Effector memory CD8-positive, alpha-beta T cell (primary cell): ENCODE measurements at places on chromosomes 12 and 14.

- no peak for DNase-seq
Observed at GRCh38 chr14:30648471-30648870, 26.4 kb downstream of the SCFD1 start.

- DNase-seq = no peak
Observed at GRCh38 chr12:45034861-45035265, 16.0 kb downstream of the DBX2 start.

GRCh38 chr12:47023953-47024352, 55.5 kb upstream of the PCED1B start:
- DNase-seq = no peak

- no peak for DNase-seq
Observed at GRCh38 chr14:68797121-68797670, 4.3 kb upstream of the ZFP36L1 start.

GRCh38 chr14:103855734-103856095, 8.3 kb upstream of the PPP1R13B start:
- DNase-seq = no peak

DNA sequence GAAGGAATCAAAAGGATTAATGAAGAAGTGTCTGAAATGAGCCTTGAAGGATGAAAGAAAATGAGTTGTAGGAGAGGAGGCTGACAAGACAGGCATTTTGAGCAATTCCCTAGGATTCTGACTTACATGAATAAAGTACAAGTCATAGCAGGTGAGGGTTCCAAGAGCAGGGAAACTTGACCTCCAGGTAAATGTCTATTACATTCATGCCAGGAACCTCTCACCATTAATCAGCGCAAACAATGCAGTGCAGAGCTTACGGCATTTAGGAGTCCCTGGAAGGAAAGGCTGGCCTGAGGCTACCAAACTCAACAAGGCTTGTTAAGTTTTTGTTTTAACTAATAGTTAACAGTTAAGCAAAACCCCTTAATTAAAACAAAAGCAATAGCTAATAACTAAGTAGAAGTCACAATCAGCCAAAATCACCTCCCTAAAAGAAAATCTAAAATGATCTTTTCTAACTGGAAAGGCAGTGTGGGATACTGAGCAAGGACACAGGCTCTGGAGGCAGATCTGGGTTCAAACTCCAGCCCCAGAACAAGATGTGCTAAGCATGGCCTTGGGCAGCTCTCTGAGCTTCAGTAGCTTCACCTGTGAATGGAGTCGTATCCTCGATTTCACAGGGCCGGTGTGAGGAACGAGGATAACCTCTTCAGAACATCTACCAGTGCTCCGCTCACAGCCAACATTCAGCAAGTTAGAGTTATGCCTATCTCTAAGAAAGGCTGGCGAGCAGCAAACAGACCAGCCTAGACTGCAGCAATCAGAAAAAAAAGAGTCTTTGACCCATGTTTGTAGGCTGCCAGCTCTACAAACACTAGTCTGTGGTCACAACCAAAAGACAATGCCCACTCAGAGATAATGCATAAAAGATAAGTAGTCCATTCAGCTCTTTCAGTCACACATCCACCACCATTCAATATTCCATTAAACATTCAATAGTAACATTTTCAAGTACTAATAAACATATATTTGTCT, 16.9 kb downstream of the PPTC7 start:
- DNase-seq = no peak

DNA sequence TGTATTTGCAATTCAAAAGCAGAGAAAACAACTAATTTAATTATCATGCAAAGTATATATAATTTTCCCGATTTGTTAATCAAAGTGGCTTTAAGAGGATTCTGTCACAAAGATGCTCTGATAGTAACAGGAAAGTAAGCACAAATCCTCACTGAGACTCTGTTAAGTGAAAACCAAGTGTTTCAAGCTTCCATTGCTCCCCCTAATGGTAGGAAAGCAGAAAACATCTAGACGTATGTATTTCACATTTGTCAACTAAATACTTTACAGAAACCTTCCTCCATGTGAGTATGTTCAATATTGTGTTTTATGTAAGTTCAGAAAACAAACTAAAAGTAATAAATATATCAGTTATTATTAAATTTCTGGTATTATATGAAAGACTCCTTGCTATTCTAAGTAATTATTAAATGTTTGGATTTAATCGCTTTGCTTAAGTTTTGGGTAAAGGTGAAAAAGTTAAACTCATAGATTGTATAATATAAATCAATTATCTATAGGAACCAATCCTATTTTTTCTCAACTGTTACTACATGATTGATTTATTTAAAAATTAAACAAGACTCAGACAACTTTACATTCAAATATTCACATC, 1.5 kb upstream of the NTS start:
- DNase-seq = no peak

DNA sequence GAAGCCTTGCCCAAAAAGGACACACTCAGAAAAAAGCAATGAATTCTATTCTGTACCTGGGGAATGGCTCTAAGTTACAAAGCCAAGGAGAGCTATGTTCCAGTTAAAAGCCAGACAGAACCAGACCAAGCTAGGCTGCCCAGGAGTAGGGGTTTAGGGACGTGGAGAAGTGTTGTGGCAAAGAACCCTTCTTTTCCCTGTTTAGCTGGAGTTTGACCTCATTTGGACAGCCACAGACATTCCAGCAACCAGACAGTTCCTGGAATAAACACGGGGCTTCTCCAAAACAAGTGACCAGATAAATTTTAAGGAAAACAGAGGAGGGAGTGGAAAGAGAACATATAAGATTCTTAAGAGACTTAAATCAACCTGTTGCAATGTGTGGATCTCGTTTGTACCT, 62.3 kb downstream of the GCH1 start:
- no peak for DNase-seq

DNA sequence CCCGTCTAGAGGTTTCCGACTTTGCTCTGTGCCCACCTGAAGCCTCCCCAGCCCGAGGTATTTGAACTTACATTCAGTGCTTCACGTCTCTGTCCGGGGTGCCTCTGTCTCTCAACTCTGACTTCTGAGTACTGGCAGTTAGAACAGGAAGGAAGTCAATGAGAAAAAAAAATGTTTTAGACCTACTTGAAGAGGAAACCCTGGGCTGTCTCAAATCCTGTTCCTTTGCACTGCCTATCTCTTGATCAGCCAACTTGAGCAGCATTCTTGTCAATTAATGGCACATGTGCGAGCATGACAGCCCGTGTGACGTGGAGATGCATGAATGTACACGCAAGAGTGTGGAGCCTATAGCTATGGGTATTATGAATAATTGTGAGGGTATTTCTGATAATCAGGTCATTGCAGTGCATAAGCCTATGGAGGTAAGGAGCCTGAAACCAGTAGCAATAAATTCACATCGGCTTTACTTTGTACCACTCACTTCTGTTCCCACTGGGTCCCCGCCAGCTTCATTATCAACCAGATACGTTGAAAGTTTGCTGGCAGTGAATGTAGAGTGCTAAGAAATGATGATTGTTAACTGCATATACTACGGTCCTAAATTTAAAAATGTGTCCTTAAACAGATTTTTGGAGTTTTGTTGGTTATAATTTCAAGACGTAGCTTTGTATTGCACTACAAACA, at the start of gene ARHGDIB:
Gene ARHGDIB (minus strand): TSS at position 136 of the 687 bp plus-strand sequence. CDS start 10,889 bp downstream, outside the sequence.
- peak; percentile 81 for DNase-seq

DNA sequence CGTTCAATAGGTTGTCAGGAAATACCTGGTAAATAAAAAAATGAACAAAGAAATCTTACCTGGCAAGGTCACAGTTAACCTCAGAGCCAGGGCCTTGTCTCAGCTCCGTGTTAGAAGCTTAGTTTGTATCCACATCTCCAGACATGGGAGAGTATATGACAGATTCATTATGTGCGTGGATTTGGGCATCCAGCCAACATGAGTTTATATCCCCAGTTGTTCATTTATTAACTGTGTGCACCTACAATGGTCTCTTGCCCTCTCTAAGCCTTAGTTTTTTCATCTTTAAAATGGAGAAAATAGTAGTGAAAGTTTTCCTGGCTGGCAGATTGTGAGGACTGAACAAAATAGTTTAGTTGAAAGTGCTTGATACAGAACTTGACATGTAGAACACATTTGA, 437.8 kb downstream of the NPAS3 start:
- no peak for DNase-seq

GRCh38 chr12:480831-481816, 21.4 kb downstream of the B4GALNT3 start:
- no peak for DNase-seq

- DNase-seq = no peak
Observed at GRCh38 chr14:97777622-97778355, 980.6 kb downstream of the VRK1 start.

- DNase-seq = no peak
Observed at GRCh38 chr12:120820884-120821510, 83.2 kb downstream of the SPPL3 start.

DNA sequence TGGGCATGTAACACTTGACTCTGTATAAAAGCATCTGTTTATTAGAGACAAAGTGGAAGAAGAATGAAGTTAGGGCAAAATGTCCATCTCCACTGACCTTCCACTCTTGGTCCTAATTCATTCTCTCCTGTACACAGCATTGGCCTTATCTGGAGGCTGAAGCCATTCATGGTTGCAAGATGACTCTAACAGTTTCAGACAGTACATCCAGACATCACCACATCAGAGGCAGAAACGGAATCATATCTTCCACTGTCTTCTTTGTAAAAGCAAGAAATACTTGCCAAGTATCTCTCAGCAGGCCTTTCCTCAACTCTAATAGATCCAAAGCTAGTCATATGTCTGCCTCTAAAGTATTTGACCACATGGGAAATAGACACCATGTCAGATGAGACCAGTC, 41.1 kb downstream of the PTHLH start:
- DNase-seq = no peak

DNA sequence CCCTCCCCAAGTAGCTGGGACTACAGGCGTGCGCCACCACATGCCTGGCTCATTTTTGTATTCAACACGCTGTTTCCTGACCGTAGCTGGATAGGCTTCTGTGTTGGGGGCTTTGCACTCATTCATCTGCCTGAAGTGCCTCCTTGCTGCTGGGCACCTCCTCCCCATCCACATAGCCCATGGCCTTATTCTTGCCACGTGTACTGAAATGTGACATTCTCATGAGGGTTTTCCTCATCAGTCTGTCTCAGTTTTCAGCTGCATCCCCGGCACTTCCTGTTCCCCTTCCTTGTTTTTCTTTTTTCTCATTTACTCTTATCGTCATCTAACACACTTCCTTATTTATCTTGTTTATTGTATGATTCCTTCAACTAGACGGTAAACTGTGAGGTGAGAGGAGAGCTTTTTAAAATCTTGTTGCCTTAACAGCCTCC, 36.6 kb downstream of the RCOR1 start:
- DNase-seq = no peak

DNA sequence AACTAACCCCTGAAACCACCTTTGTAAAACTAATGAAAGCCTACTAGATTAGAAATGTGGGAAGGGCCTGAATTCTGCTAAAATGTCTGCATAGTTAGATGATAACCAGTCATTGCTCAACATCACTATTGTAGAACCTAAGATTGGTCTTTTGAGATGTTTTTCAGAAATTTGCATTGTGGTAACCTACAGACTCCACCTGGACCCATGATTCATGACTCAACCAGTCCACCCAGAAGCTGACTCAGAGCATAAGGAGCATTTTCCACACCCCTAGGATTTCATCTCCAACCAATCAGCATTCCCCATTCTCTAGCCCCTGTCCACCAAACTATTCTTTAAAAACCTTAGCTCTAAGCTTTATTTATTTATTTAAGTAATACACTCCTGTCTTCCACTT, 30.4 kb upstream of the CHGA start:
- DNase-seq = no peak

DNA sequence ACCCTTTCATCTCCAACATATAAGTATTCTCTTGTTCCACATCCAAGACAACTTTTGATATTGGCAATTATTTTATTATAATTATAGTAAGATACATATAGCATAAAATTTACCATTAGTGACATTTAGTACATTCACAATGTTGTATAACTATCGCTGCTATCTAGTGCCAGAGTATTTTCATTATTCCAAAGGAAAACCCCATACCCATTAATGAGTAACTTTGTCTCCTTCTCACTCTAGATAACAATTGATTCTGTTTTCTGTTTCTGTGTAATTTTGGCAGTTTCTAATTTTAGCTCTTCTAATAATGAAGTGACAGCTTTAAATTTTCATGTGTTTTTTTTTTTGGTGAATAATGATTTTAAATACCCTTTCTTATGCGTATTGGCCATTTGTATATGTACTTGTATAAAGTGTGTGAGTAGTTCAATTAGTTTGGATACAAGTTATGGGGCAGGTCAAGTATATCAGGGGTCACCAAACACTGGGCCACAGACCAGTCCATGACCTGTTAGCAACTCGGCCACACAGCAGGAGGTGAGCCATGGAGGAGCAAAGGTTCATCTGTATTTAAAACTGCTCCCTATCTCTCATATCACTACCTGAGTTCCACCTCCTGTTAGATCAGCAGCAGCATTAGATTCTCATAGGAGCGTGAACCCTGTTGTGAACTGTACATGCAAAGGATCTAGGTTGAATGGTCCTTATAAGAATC, 97.2 kb upstream of the SYT1 start:
- no peak for DNase-seq

GRCh38 chr14:37186865-37187264, 10.9 kb upstream of the MIPOL1 start:
- no peak for DNase-seq

DNA sequence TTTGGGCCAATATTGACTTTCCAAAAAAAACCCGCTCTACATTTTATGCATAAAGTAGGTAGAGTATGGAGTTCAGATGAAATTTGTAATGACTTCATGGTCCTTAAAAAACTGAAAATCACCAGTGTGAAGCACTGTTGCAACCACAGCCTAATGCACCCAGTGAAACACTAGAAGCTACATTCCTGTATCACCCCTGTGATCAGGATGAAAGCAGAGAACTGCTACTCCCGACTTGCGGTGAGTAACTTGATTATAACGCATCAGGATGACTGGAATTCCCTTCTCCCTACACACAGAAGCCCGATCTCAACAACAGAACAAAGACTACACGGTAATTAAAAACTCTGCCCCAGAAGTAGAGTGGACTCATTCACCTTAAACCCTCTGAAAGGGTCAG, 33.8 kb downstream of the SPTB start:
- no peak for DNase-seq

DNA sequence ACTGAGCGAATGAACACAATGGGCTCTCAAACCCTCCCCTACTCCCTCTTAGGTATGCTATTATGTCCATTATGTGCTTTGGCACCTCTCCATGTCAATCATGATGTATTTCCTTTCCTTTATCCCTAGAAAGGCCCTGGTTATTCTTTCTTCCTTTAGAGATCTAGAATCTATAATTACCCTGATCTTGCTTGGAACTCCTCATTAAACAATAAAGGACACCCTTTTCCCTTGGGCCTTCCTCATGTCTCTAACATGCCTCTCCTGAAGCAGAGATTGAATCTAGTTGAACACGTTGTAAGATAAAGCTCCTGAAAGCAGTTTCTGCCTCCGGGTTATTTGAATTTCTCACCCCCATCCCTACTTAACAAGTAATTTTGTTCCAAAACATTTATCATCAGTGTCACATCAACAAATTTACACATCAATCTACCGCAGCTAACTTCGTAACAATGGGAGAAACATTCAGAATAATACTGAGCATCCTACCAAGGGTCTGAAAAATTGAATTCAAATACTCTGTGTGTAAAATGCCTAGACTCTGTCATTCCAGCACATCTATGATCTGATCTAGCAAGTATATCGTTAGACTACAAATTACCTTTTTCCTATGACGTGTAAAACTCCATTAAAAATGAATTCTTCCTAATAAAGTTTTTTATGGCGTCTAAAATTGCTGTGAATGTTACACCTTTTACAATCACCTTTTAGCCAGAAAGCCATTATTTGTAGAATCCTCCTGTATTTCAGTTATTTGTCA, 5.4 kb downstream of the USP44 start:
- no peak for DNase-seq
